Fibroblast of the aortic adventitia (primary cell): ENCODE measurements at places on chromosomes 11 and 22. TPM values are rescaled to one million over a fixed set of nuclear protein-coding genes. Genes with fewer than 3 reads are reported as not detected.

NADSYN1 gene
- total RNA-seq: 50.9 and 71.5 TPM in 2 replicates

OR5AK2 gene
- total RNA-seq: not detected in 2 replicates

SYT12 gene
- total RNA-seq: 0.09 TPM in 1 of 2 replicates, not detected in the other

IGLL1 gene
- total RNA-seq: not detected in 2 replicates

STIM1 gene
- 21.6 and 43.5 TPM in 2 replicates for total RNA-seq

OSBPL5 gene
- total RNA-seq: 17.3 and 24.8 TPM in 2 replicates

OR52H1 gene
- 0.41 and 0.81 TPM in 2 replicates for total RNA-seq

OR8J1 gene
- not detected in 2 replicates for total RNA-seq

OR5A1 gene
- total RNA-seq: not detected in 2 replicates

ANO9 gene
- not detected in 2 replicates for total RNA-seq

PITPNB gene
- 22.1 and 26.8 TPM in 2 replicates for total RNA-seq

POLR2F gene
- 18.3 and 112 TPM in 2 replicates for total RNA-seq

AMPD3 gene
- 5.3 and 7.0 TPM in 2 replicates for total RNA-seq

WT1 gene
- 0.27 and 46.6 TPM in 2 replicates for total RNA-seq

CDC45 gene
- 2.3 and 22.9 TPM in 2 replicates for total RNA-seq
